ENCODE measurements at places on chromosomes 13 and 19.

DNA sequence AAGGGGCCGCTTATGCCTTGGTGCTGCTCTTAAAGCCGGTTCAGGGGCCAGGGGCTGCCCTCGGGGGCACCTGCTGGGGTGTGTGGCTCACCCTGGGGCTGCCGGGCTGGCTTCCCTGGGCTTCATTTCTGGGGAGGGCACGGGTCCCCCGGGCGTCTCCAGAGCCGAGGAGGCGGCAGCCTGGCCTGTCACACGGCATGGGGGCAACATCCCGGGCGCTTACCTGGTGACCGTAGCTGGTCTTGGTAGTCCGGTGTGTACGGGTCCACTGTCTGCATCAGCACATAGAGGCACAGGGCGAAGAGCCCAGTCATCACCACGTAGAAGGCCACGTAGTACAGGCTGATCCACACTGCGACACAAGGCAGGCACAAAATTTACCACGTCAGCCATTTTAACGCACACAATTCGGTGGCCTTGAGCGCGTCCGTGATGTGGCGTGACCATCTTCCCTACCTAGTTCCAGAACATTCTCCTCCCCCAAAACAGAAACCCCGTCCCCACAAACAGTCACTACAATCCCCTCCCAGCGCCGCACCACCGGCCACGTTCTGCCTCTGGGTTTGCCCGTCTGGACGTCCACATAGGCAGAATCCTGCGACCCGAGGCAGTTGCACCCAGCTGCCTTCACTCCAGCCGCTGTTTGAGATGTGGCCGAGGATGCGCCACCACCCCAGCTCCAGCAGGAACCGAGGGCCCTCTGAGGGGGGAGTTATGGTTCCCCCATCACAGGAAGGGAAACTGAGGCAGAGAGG lies 3.2 kb downstream of the ATP4B start:
- no peak for DNase-seq

- no peak for DNase-seq
Observed at GRCh38 chr13:25816239-25816638, 235.6 kb downstream of the SHISA2 start.

DNA sequence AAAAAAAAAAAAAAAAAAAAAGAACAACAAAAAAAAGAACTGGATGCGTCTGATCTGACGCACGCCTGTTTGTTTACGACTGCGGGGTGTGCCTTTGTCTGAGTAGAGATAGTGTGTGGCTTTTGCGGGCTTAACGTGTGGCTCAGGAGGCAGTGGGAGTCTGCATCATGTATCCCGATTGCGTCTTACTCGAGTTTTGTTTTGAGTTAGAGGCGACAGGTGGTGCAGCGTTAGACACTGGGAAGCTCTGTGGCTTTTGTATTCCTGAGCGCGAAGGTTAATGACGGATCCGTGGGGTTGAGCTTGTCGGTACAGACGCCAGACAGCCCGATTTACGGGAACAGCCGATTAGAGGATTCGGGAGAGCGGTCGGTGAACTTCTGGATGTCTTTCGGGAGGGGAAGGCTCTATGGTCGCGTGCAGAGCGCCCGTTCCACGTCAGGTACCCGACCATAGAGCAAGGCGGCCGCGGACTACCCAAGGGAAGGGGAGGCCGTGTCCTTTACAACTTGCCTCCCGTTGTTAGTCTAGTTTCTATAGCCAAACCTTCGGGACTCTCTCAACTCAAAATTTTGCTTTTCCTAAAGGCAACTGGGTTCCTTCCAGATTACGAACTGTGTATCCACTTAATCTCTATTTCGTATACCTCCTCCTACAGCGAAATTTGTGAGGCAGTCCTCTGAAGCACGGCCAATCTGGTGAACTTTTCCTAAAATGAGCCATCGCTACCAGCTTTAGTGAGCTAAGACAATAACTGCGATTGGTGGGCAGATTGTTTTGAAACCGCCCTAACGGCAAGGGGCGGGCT lies 926 bp upstream of the HNRNPUL1 start:
- peak; percentile 87 for DNase-seq

GRCh38 chr13:47420568-47420967 lies 523.7 kb upstream of the HTR2A start:
- no peak for DNase-seq

- DNase-seq, result no peak
Observed at GRCh38 chr13:94712812-94713560, 641 bp upstream of the SOX21 start.

DNA sequence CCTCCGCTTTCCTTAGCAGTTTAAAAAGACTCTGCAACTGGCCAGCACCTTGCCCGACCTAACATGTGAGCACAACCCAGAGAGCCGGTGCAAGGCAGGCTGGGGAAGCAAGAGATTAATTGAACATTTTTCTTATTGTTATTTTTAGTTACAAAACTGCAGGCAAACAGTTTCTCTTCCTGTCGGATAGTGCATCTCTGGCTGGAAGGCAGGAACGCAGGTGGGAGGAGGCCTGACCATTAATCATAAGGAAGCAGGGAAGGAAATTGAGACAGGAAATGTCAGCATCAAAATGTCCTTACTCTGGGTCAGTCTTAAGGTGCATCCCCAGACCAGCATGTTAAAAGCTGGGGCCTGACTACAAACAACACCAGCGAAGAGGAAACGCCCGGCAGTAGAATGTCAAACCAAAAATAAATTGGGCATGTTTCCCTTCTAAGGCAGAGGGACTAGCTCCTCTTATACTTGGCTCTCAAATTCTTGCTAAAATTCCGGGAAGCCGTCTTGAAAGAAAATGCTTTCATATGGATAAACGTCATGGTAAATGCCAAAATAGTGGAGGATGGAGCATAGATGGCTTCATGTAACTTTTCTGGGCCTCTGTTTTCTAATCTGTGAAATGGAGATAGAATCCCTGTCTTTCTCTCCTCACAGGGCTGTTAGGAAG lies 226.8 kb downstream of the RAP2A start:
- DNase-seq, result no peak

DNA sequence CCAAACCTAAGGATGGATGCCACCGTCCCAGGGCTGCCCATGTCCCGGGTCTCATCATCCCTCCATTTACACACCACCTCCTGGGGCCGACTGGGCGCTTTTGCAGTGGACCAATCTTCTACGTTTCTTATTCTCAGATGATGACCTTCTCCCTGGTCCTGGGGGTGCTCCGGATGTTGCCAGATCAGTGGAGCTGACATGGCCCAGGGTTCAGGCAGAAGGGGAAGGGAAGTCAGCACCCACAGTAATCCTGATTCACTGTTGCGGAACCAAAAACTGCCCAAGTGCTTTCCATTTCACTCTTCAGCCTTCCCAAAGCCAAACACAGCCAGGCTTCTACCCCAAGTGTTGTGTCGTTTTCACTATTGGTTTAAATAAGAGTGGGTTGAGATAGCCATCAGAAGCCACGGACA lies 29.8 kb downstream of the RAB20 start:
- DNase-seq, result no peak

GRCh38 chr13:24004971-24005370 lies 107.7 kb upstream of the C1QTNF9B start:
- DNase-seq, result no peak

- no peak for DNase-seq
Observed at GRCh38 chr13:49625392-49626079, 2.8 kb upstream of the ARL11 start.

DNA sequence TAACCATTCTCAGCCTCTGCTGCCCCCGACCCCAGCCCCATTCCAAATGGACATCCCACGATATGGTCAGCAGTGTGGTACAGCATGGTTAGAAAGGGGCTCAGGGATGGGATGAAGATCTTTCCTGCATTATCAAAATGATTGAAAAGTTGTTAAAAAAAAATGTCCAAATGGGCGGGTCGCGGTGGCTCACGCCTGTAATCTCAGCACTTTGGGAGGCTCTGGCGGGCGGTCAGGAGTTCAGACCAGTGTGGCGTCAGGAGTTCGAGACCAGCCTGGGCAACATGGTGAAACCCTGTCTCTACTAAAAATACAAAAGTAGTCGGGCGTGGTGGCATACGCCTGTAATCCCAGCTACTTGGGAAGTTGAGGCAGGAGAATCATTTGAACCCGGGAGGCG lies 54.3 kb upstream of the ZNF254 start:
- no peak for DNase-seq

- no peak for DNase-seq
Observed at GRCh38 chr19:29696565-29696846, 18.6 kb downstream of the C19orf12 start.

- no peak for DNase-seq
Observed at GRCh38 chr19:14871619-14872230, 14.2 kb downstream of the OR7A17 start.

DNA sequence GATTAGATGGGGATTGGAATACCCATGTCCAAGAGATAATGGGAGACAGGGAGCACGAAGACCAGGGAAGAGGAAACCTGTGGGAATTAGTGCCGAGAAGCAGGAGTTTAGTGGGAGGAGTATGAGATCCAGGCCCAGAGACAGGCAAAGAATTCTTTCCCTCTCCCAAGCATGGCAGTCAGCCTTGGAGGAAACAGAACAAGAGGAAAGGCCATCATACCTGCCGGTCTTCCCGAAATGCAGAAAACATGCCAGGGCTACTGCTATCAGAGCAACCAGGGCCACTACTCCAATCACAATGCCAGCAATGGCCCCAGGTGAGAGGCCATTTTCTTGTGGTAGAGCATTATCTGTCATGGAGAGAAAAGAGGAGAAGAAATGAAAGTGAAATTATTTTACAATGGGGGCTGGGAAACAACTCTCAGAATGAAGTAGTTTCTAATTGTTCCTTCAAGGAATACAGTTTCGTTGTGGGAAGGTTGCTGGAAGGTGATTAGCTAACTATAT lies 16.1 kb downstream of the CEACAM1 start:
- DNase-seq, result no peak

DNA sequence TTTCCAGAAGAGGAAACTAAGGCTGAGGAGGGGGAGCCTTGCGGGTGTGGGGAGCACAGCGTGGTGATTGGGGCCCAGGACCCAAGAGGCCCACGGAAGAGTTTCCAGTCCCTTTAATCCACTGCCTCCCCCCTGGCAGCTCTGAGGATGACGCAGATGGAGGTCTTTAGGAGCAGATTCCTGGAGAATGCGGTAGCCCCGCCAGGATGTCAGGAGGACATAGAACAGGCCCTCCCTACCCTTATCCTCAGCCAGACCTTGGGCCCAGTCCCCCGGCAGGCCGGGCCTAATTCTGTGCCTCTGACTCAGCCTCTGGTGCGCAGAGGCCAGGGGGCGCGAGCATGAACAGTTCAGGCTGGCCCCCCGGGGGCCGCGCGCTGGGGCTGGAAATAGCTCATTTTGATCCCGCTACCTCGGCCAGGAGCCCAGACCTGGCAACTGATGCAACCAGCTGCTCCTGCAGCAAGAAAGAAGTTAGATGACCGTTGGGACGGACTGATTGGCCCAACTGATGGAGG lies 461 bp upstream of the HSPB6 start:
- no peak for DNase-seq

DNA sequence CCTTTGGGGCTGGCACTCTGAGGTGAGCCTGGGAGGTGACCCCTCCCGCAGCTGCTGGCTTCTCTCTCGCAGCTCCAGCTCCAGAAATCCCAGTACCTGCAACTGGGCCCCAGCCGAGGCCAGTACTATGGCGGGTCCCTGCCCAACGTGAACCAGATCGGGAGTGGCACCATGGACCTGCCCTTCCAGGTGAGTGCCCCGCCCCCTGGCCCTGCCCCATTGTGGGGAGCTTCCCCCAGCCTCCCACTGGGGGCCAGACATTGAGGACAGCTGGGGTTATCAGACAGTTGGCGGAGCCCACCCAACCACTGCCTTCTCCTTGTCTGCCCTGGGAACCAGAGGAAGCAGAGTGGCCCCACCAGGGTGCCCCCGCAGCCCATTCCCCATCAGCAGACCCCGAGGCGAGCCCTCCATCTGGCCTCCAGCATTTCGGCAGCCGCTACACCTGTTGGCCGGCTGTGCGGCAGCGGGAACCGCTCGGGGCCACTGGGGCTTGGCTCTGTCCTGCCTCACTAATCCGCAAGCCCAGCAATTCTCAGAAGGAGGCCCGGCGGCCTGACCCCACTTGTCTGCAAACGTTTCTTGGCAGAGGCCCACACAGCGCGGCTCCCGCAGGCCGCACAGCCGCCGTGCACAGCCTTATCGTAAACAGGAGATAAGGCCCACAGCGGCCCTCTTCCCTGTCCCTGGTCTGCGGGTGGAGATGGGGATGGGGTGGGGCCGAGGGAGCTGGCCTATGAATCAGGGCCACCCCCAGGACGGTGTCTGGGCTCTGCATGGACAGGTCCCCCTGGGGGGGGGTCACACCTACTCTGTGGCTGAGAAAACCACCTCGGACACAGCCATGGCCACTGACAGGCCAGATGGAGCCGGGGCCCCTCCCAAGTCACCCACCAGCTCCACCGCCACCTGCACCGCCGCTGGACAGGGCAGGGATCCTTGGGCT lies 48.0 kb downstream of the COMP start:
- DNase-seq, result no peak

DNA sequence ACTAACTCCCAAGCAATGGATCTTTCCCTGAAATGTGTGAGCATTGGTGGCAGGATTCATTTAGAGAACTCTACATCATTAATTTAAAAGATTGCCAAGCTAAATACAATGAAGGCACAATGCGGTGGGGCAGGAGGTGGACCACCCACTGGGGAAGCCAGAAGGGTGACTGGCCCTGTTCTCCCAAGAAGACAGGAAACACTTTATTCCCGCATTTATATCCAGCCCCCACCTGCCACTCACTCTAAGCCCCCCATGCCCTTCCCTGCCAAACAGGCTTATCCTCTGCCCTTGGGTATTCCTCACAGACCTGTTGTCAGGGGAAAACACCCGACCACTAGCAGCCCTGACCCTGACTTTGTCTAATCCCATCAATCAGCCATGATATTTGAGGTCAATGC lies 189.1 kb upstream of the UBL3 start:
- no peak for DNase-seq

- no peak for DNase-seq
Observed at GRCh38 chr13:109494925-109495369, 291.4 kb downstream of the IRS2 start.

DNA sequence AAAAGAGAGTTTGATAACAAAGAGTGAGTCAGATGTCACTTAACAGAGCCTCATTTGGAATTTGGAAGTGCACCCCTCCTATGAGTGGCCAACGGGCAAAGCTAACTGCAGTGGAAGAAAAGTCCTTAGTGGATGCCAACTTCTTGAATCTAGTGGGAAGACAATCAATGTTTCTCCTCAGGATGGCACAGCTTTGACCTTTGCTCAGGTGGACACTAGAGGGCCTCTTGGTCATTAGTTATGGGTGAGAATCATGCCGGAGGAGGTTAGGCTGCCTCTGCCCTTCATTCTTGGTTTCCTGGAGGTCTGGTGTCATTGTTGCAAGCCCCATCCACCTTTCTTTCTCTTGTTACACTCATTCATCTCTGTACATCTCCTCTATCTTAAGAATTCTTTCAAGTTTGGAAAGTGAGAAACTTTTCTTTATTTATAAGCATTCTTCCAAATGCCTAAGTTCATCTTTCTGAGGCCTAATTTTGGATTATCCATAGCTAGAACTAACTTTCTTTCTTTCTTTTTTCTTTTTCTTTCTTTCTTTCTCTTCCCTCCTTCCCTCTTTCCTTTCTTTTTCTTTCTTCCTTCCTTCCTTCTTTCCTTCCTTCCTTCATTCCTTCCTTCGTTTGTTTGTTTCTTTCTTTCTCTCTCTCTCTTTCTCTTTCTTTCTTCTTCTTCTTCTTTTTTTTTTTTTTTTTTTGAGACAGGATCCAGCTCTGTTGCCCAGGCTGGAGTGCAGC lies 327.2 kb upstream of the TSHZ3 start:
- DNase-seq, result no peak

All from CD4-positive, alpha-beta T cell treated with Interferon alpha-2 for 1 hour (primary cell).